ENCODE measurements at places on chromosomes 2 and 18.

- DNase-seq = no peak
These were observed 291.8 kb upstream of the LRATD1 start for GRCh38 chr2:14340703-14341102.

GRCh38 chr2:160289126-160289525, 89.1 kb upstream of the ITGB6 start:
- no peak for DNase-seq

DNA sequence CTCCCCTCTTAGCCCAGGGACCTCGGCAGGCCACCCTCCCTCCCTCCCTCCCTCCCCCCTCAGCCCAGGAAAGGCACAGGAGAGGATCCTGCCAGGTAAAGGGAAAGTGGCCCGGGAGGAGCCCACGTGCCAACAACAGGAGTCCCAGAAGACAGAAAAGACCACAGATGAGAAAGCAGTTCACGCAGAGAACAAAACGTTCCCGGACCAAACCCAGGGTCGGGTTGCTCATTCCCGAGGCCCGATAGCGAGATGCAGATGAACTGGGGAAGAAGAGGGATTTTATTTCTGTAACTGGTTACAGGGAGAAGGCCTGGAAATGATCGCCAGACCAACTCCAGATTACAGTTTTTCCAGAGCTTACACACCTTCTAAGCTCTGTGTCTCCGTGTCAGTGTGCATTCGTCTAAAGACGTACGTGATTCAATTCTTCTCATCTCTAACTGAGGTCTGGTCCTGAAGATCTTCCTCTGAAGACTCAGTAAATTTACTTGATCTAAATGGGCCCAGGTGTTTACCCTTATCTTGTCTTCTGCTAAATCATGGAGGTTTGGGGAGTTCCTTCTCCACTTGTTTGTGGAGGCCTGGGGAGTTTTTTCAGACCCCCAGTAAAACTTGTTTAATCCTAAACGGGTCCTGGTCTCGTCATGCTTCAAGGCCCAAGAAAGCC, 807 bp upstream of the NEU4 start:
- DNase-seq = no peak

GRCh38 chr2:102925003-102925402, 163.2 kb downstream of the TMEM182 start:
- DNase-seq = no peak

DNA sequence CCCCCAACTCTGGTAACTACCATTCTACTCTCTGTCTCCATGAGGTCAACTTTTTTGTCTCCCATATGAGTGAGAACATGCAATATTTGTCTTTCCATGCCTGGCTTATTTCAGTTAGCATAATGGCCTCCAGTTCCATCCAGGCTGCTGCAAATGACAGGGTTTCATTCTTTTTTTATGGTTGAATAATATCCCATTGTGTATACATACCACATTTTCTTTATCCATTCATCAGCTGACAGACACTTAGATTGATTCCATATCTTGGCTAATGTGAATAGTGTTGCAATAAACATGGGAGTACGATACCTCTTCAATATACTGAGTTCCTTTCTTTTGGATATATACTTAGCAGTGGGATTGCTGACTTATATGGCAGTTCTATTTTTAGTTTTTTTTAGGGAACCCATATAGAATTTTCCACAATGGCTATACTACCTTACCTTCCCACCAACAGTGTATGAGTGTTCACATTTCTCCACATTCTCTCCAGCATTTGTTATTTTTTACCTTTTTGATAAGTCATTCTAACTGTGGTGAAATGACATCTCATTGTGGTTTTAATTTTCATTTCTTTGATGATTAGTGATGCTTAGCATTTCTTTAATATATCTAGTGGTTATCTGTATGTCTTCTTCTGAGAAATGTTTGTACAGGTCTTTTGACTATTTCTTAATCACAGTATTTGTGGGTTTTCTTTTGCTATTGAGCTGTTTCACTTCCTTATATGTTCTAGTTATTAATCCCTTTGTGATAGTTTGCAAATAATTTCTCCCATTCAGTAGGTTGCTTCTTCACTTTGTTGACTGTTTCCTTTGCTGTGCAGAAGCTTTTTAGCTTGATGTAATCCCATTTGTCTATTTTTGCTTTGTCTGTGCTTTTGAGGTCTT, 112.2 kb downstream of the SRBD1 start:
- DNase-seq = no peak

DNA sequence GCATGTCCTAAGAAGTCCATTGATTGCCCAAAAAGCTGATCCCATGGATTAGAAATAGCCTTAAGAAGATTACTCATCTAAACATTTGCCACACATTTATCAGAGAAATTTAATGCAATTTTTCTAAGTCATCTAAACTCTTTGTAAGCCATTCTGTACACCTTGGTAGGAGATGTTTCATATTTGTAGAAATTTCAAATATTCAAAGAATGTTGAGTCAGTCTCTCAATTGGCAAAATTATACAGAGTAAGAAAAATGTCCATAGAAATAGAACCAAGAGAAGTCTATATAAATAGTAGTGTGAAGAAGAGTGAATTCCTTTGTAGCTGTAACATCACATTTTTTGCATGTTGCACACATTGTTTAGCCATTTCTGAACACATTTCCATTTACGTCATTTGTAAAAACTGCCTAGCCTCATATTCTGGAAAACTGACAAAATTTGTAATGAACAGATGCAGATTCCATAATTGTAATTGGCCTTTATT, 128.6 kb downstream of the MSTN start:
- no peak for DNase-seq

DNA sequence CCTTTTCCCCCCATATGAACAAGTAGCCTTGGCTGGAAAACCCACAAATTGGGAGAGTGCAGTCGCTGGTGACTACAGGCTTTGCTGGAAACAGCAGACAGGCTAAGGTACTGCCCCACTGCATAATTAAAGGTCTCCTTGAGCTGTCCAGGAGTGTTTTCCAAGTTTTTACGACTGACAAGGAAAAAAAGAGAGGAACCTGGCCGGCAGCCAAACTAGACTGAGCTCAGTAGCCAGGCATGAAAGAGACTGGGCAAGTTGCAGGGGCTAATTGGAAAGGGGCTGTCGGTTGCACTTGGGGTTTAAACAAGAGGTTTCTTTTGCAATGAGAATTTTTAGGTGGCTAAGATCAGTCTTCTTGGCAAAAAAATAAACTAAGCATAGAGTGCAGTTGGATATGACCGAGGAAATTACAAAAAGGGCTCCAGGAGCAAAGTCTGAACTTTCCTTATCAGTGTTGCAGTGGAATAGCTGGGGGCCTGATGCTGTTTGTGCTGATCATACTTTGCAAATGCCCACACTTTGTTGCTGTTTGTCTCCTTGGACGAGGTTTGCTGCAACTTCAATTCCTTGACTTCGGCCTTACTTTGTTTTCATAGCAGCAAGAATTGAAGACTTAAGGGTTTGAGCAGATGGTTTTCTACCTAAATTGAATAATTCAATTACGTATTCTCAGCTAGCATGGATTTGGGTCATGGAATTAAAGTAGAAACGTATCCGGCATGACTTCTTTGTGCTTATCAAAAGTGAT, 2.1 kb downstream of the GULP1 start:
- no peak for DNase-seq

- no peak for DNase-seq
These were observed 56.7 kb downstream of the SDC1 start for GRCh38 chr2:20168048-20168726.

- no peak for DNase-seq
These were observed 6.7 kb upstream of the RBM45 start for GRCh38 chr2:178105566-178105965.

GRCh38 chr18:49677762-49678413, 116.0 kb downstream of the LIPG start:
- no peak for DNase-seq

GRCh38 chr18:41858761-41859555, 96.1 kb upstream of the PIK3C3 start:
- DNase-seq = no peak

All from stimulated activated CD8-positive, alpha-beta memory T cell treated with anti-CD3 and anti-CD28 coated beads, Interleukin-15, amount 100 ng/mL, for 24 hours (primary cell).